ENCODE measurements at places on chromosomes 6 and 20.

- no peak for DNase-seq
Observed at GRCh38 chr20:62642666-62643520, 590 bp downstream of the SLCO4A1 start.

DNA sequence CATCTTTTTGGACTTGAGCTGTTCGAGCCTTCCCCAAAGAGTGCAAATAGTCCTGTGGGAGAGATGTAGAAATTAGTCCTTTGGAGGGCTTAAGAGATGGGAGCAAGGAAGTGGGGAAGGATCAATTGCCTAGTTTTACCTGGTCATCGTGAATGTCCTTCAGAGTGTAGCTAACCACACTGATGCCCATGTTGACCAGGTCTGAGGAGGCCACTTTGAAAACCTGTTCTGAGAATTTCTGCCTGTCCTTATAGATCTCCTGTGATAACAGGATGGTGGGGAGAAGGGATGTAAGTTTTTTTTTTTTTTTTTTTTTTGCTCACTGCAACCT, 2.0 kb downstream of the FLOT1 start:
- no peak for DNase-seq

- no peak for DNase-seq
Observed at GRCh38 chr20:9149796-9150195, 80.9 kb downstream of the PLCB4 start.

GRCh38 chr6:14660806-14661579, 543.4 kb downstream of the CD83 start:
- no peak for DNase-seq

DNA sequence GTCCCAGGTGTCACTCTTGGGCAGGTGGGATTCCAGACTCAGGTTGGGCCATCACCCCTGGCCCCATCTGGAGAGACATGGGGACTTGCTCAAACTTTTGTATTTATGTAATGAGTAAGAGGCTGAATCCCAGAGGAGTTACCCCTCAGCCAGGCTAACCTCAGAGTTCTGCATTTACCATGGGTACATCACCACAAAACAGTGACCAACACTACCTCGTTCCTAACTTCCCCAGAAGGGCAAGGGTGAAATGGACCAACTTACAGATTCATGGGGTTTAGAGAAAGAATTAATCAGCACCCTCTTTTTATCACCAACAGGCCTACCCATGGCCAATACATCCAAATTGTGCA, 259.9 kb upstream of the MARCKS start:
- DNase-seq: no peak

DNA sequence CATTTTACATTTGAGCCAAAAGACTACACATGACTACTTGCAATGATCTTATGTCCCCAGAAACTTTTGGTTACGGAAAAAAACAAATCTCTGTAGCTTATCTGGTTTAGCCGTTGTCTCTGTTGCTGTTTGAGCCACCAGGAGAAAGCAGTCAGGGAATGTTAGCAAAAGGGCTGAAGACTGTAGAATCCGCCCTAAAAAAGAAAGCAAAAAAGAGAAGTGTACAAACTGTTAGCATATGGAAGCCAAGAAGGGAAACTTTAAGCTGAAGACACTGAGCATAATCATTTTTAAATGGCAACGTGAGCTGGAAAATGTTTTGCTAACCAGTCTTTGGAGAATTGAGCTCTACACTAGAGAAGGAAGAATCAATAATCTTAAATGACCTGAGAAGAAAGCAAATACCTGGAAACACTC, 69.9 kb upstream of the MYLIP start:
- no peak for DNase-seq

GRCh38 chr6:150981095-150981494, 115.6 kb downstream of the MTHFD1L start:
- DNase-seq: no peak

DNA sequence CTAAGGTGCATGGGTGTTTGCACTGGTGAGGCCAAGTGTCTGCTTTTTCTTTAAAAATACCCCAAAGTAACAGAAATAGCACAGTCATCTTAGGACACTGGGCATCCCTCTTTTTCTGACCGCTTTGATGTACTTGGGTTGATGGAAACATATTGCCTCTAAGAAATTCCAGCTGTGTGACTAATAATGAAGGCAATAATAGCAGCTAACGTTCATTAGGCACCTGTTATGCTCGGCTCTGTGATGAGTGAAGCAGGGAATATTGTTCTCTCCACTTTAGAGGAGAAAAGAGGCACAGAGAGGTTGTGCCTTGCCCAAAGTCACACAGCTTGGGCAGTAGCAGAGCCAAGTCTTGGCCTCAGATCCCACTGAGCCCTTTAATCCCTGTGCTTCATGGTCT, 100.7 kb downstream of the F13A1 start:
- DNase-seq: no peak

- no peak for DNase-seq
Observed at GRCh38 chr6:127791779-127792528, 108.9 kb downstream of the THEMIS start.

Measured in H4 (cell line).